ENCODE measurements at places on chromosomes 2 and 18. TPM values are rescaled to one million over a fixed set of nuclear protein-coding genes. Genes with fewer than 3 reads are reported as not detected.

Gene CYS1
- 1.1 TPM for total RNA-seq

Gene ASPRV1
- total RNA-seq, result 0.64 TPM

Gene G6PC2
- total RNA-seq, result not detected

Gene ALPI
- total RNA-seq, result not detected

Gene AKAIN1
- total RNA-seq, result not detected

Gene PDCD1
- not detected for total RNA-seq

DNA sequence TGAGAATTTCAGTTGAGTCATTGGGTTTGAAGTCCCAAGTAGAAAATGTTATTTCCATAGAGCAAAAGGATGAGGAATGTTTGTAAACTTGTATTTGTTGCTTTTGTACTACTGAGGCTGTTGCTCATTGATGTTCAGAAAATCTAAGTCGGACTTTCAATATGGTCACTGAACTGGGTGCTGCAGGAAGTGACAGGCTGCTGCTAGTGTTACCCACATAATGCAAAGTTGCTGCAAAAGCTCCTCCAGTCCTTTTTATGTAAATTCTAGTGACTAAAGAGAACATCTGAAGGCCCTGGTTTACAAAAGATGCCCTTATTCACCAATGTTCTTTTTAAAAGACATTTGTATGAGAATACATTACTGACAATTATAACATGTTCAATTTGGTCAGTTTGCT, 131.1 kb upstream of the FAM98A start:
- DNase-seq, result no peak

- DNase-seq, result no peak
Measured at GRCh38 chr2:106147159-106147558, 46.9 kb downstream of the UXS1 start.

GRCh38 chr2:50650403-50650810, 381.5 kb downstream of the NRXN1 start:
- DNase-seq, result peak; percentile 33

DNA sequence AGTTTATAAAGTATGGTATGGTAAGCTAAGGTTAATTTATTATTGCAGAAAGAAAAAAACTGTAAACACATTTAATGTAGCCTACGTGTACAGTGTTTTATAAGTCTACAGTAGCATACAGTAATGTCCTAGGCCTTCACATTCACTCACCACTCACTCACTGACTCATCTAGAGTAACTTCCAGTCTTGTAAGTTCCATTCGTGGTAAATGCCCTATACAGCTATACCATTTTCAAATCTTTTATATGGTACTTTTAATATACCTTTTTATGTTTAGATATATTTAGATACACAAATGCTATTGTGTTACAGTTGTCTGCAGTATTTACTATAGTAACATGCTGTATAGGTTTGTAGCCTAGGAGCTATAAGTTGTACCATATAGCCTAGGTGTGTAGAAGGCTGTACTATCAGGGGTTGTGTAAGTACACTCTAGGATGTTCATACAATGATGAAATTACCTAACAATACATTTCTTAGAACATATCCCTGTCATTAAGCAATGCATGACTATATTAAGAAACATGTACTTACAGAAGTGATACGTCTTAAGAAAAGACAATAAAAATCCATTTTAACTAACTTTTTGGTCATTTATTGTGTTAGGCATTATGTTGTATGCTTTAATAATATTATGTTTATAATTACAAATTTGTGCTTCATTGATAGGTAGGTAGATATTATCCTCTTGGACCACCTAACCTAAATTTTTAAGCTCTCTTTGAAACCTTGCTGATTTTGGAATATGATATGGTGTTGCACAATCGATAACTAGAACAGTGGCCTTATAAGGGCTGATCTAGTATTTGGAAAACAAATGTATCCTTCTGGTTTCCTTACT, 51.9 kb downstream of the VRK2 start:
- no peak for DNase-seq

DNA sequence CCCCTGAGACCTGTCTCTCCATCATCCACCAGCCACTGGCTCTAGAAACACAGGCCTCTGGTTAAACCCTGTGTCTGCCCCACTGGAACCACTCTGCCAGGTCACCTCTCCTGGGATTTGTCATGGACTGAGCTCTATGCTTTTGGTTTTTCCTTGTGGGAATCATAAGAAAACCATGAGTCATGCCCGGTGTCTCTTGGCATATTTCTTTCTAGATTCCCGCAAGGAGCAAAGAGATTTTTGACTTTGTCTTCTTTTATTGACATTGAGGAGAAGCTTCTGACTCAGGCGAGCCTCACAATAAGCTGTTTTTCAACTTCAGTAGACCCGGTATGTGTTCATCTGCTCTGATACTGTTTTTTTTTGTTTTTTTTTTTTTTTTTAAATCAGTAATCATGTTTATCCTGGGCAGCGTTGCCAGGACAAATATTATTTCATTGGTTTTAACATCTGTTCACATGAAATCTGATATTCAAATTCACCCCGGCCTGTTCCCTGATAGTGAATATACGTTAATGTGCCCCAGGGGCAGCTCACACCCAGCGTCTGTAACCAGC, 207.1 kb downstream of the ACKR3 start:
- peak; percentile 3 for DNase-seq

DNA sequence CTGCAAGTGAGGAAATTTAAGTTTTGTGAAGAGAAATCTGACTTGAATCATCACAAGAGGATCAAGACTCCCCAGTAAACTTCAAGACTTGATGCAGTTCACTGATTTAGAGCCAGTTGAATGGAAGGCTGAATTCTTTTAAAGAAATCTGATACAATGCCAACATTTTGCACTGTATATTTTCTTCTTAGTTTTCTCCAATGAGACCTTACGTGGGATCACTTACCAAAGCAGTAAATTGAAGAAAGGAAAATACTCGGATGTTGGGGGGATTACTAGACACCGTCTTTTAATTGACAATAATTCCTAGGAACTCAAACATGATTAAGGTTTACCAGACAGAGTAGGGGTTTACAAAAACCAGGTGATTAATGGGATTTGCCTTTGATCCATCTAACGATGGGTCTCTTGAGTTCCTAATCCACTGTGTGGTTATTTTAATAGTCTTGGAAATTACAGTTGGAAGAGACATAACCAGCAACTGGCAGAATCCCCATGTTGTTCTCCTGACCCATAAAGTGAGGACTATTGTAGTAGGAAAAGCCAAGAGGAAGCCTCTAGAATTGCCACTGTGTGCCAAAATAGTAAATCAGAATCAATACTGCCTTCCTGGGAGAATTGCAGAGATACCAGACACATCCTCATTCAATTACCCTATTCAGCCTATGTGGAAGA, 354.5 kb downstream of the PID1 start:
- DNase-seq, result no peak

- DNase-seq, result no peak
Measured at GRCh38 chr2:44191739-44192138, 23.1 kb downstream of the PPM1B start.

DNA sequence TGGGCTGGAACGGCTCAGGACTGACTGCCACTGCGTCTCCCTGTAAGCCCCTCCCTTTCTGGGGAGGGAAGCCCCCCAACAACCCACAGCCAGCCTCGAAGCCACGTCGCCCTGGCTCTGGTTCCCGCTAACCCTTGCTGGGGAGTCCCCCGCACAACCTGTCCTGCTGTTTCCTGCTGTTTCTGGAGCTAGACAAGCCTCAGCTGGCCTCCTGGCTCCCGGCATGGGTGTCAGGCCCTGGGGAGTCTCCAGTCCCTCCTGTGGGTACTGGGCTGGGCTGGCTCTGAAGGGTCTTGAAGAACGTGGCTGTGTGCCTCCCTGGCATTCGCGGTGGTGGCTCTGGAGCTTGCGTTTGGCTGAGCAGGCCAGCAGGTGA, 20.9 kb downstream of the NFATC1 start:
- no peak for DNase-seq

GRCh38 chr2:6074089-6074643, 382.0 kb downstream of the SOX11 start:
- no peak for DNase-seq

- DNase-seq, result no peak
Measured at GRCh38 chr2:179861027-179861415, 391 bp downstream of the ZNF385B start.

DNA sequence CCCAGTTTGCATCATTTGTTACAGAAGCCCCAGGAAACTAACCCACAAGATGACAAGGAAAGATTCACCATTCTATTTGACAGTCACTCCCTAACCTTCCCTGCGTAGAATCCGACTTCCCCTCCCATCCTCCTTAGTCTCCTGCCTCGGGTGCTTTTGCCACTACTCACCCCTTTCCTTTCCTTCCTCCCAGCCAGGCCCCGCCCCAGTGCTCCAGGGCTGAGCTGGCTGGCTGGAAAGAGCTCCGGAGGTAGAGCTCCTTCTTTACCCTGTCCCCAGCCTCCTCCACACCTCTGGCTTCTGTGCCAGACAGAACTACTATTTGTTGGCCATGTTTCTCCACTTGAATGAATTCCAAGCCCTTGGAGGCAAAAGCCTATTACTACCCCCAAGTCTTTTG, 317.6 kb upstream of the NCKAP5 start:
- no peak for DNase-seq

Data from glomerular endothelial cell (primary cell).